NCI-H2029 (cell line): ENCODE measurements at places on chromosomes 13 and 19.

GRCh38 chr13:26621731-26622401, 64.4 kb downstream of the WASF3 start:
- no peak for DNase-seq

- DNase-seq = no peak
Observed at GRCh38 chr19:53600217-53600616, 31.6 kb upstream of the DPRX start.

DNA sequence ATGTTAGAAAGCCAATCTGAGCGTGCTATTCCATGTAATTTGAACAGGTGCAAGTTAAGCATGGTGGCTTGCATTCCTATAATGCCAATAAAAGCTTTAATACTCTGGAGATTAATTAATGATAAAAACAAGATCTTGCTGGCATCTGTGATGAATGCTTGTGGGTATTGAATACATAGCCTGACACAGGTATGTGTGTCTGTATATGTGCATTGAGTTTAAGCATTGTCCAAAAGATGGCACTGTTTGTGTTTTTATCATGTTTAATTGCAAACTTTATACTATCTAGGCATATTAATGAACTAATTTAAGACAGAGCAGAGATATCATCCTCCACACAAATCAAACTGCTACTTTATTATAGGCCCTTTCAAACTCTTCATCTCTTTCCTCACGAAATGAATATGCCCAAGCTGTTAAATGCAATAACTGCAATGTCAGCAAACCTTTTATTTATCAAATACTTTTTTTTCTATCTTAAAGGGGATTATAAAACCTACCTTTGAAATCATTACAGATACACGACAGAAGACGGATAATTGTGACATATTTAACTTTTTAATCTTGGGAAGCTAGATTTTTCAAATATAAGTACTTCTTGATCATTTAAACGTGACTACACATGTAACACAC, 86.5 kb downstream of the TNFSF11 start:
- no peak for DNase-seq

GRCh38 chr13:110759710-110760109, 46.2 kb downstream of the ING1 start:
- no peak for DNase-seq

DNA sequence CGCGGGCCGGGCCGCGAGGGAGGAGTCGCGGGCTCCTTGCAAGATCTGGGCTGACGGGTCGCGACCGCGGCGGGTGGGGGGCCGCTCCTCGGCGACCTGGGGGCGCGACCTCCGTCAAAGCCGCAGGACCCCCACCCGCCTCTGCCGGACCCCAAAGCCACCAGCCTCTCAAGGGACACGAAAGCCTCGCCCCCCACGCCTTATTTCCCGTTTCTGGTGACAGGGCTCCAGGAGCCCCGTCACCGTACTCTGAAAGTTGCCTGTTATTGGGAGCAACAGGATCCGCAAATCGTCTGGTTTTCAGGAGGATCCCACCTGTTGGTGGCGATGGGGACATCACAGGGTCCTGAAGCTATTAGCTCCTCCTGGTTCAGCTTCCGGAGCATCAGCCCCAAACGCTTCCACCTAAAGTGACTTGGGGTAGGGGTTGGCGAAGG, 530 bp downstream of the MAU2 start:
- no peak for DNase-seq

GRCh38 chr13:40789275-40790153, at the start of gene SLC25A15:
SLC25A15 (plus strand) TSS chr13:40789611; CDS start chr13:40793227, 3,616 bp downstream.
- DNase-seq = peak; percentile 24

- DNase-seq = no peak
Observed at GRCh38 chr19:45884682-45885555, 1.0 kb downstream of the IRF2BP1 start.
